ENCODE measurements at places on chromosomes 2 and 18. TPM values are rescaled to one million over a fixed set of nuclear protein-coding genes. Genes with fewer than 3 reads are reported as not detected.

The SERPINB11 gene
- not detected for total RNA-seq

The PLCD4 gene
- 0.43 TPM for total RNA-seq

The SCRN3 gene
- total RNA-seq: 12.3 TPM

The PROC gene
- total RNA-seq: not detected

The EHD3 gene
- total RNA-seq: 3.5 TPM

The IGFBP5 gene
- total RNA-seq: not detected

The PRSS56 gene
- not detected for total RNA-seq

The G6PC2 gene
- not detected for total RNA-seq

The MRPL44 gene
- 18.0 TPM for total RNA-seq

The SPTBN1 gene
- total RNA-seq: 167 TPM

The AQP12A gene
- not detected for total RNA-seq

The LYPD1 gene
- not detected for total RNA-seq

The CARF gene
- 31.2 TPM for total RNA-seq

The RESP18 gene
- total RNA-seq: not detected

The STAT1 gene
- total RNA-seq: 1,142 TPM

The LBX2 gene
- total RNA-seq: not detected

The KDM3A gene
- total RNA-seq: 179 TPM

The AGPS gene
- total RNA-seq: 26.1 TPM

The POTEI gene
- not detected for total RNA-seq

The TACR1 gene
- not detected for total RNA-seq

The NETO1 gene
- not detected for total RNA-seq

The TNFRSF11A gene
- total RNA-seq: 3.2 TPM

The PCARE gene
- total RNA-seq: not detected

The DQX1 gene
- total RNA-seq: 0.63 TPM

The CERKL gene
- total RNA-seq: not detected

The PFN4 gene
- not detected for total RNA-seq

The IL1F10 gene
- total RNA-seq: not detected

The APOB gene
- not detected for total RNA-seq

The CDH20 gene
- total RNA-seq: not detected

The SNRPD1 gene
- total RNA-seq: 26.5 TPM

The PRKCE gene
- 20.4 TPM for total RNA-seq

The CCBE1 gene
- not detected for total RNA-seq

The FN1 gene
- total RNA-seq: 1.0 TPM

The HOXD1 gene
- total RNA-seq: not detected

The IL36RN gene
- total RNA-seq: not detected

The ZSCAN30 gene
- 20.8 TPM for total RNA-seq

The MALL gene
- total RNA-seq: not detected

The FKBP1B gene
- total RNA-seq: not detected

The RGPD4 gene
- not detected for total RNA-seq

The ANKRD23 gene
- total RNA-seq: 18.1 TPM

The DUSP19 gene
- total RNA-seq: 3.0 TPM

The CTAGE1 gene
- total RNA-seq: not detected

The SERPINB13 gene
- not detected for total RNA-seq

The DSC3 gene
- not detected for total RNA-seq

The STAT4 gene
- total RNA-seq: 132 TPM

The DYNAP gene
- total RNA-seq: not detected

The REG3G gene
- not detected for total RNA-seq

The NEDD4L gene
- 10.3 TPM for total RNA-seq

The MRPL33 gene
- 27.3 TPM for total RNA-seq

The FSHR gene
- total RNA-seq: not detected

The FBXO36 gene
- 0.51 TPM for total RNA-seq

The IL1A gene
- 1.6 TPM for total RNA-seq

The CEBPZ gene
- total RNA-seq: 56.4 TPM

The FSIP2 gene
- total RNA-seq: 0.19 TPM

The NDC80 gene
- total RNA-seq: 53.6 TPM

The STARD6 gene
- not detected for total RNA-seq

The LCT gene
- total RNA-seq: 0.79 TPM

The SOCS6 gene
- total RNA-seq: 2.3 TPM

Data from naive thymus-derived CD4-positive, alpha-beta T cell (primary cell).